ENCODE measurements at places on chromosomes 6 and 20. TPM values are rescaled to one million over a fixed set of nuclear protein-coding genes. Genes with fewer than 3 reads are reported as not detected.

EFCAB8 gene
- not detected for total RNA-seq

DNA sequence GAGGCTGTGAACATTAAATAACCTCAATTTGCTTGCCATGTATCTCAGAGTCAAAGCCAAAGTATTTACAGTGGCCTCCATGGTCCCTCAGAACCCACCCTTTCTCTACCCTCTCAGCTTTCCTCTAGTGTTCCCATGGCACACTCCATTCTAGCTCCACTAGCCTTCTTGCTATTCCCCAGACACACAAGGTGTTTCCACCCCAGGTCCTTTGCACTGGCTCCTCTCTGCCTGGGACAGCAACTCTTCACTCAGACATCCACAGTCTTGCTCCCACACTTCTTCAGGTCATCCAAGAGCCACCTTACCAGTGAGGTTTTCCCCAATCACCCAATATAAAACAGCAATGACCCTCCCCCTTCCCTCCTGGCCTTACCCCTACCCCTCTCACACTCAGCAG, 56.5 kb upstream of the PLEKHG1 start:
- no peak for DNase-seq
- no peaks in the 10 kb centered on the region for H3K27me3 ChIP-seq
- no peaks in the 10 kb centered on the region for H3K4me1 ChIP-seq

ZNF322 gene
- total RNA-seq: 34.5 TPM

TUBB2B gene
- 320 TPM for total RNA-seq

DNA sequence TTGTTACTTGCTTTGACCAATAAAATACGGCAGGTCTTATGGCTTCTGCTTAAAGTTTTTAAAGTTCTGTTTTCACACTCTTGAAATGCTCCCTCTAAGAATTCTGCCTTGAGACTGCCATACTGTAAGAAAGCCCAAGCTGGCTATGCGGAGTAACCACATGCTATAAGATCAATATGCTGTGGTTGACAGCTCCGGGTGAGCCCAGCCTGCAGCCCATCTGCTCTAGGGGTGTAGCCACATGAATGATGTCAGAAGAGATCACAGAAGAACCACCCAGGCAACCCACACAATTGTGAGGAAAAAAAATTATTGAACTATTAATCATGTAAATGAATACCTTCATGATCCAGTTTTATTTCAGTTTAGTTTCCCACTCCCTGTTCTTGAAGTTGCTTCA, 26.1 kb upstream of the SH3BGRL2 start:
- DNase-seq: no peak
- H3K4me1 ChIP-seq: no peaks in the 10 kb centered on the region
- no peak overlapping the region for H3K4me3 ChIP-seq

DNA sequence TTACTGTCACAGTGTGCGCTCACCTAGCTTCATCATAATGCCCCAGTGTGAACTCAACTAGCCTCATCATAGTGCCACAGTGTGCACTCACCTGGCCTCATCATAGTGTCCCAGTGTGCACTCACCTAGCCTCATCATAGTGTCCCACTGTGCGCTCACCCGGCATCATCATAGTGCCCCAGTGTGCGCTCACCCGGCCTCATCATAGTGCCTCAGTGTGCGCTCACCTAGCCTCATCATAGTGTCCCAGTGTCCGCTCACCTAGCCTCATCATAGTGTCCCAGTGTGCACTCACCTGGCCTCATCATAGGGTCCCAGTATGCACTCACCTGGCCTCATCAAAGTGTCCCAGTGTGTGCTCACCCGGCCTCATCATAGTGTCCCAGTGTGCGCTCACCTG, 10.6 kb downstream of the TMEM242 start:
- no peaks in the 10 kb centered on the region for H3K27me3 ChIP-seq
- H3K36me3 ChIP-seq: peaks cover 41% of the 10 kb centered on the region
- H3K4me3 ChIP-seq: no peak overlapping the region

DNA sequence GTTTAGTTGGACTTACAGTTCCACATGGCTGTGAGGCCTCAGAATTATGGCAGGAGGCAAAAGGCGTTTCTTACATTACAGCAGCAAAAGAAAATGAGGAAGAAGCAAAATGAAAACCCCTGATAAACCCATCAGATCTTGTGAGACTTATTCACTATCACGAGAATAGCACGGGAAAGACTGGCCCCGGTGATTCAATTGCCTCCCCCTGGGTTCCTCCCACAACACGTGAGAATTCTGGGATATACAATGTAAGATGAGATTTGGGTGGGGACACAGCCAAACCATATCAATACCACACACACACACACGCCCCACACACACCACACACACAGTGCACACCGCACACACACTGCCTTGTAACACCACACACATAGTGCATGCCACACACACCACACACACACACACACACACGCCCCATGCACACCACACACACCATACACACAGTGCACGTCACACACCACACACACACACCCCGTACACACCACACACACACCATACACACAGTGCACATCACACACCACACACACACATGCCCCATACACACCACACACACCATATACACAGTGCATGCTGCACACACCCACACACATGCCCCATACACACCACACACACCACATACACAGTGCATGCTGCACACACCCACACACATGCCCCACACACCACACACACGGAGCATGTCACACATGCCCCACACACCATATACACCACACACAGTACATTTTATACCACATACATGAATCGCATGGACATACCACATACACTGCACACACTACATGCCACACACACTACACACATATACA, 310.5 kb downstream of the TAF4 start:
- H3K27ac ChIP-seq: no peak overlapping the region
- H3K27me3 ChIP-seq: no peaks in the 10 kb centered on the region
- DNase-seq: no peak
- H3K36me3 ChIP-seq: no peaks in the 10 kb centered on the region
- H3K4me1 ChIP-seq: peaks cover 1% of the 10 kb centered on the region

All from H9 (cell line).